ENCODE measurements at places on chromosomes 2 and 18.

GRCh38 chr2:70247364-70248180, 856 bp downstream of the TIA1 start:
- no peak for DNase-seq

DNA sequence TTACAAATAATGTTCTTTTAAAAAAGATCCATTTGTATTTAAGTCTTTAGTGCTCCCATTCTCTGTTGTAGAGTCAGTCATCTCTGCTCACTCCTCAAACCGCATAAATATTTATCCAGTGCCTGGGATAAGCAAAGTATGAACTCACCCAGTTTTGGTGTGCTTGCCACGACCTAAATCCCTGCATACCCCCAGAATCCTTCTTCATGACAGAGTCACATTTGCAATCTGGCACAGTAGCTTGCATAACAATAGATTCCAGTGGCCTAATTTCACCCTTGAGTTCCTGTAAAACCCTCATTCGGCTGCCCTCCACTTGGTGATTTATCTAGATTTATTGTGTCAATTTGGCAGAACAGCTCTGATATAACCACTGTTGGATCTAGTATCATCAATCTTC, 92.9 kb downstream of the DTNA start:
- no peak for DNase-seq

GRCh38 chr2:144026753-144027152, 493.2 kb downstream of the ZEB2 start:
- no peak for DNase-seq

- no peak for DNase-seq
These were observed 59.0 kb downstream of the PDK1 start for GRCh38 chr2:172614932-172615331.

DNA sequence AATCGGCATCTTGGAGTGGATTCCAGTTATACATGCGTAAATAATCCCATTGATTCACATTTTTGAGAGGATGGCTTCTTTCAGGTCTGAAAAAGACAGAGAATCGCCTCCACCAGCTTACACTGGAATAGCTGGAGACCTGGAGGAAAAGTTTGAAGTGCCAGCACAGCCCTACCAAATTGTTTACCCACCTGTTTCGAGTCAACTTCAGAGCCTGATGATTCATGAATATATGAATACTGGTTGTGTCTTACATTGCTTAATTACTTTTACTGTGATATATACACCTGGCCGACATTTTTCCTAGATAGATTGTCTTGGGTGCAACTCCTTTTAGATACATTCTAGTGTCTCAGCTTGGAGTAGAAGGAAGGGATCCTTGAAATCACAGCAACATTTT, 335 bp upstream of the NCKAP5 start:
- DNase-seq, result no peak

DNA sequence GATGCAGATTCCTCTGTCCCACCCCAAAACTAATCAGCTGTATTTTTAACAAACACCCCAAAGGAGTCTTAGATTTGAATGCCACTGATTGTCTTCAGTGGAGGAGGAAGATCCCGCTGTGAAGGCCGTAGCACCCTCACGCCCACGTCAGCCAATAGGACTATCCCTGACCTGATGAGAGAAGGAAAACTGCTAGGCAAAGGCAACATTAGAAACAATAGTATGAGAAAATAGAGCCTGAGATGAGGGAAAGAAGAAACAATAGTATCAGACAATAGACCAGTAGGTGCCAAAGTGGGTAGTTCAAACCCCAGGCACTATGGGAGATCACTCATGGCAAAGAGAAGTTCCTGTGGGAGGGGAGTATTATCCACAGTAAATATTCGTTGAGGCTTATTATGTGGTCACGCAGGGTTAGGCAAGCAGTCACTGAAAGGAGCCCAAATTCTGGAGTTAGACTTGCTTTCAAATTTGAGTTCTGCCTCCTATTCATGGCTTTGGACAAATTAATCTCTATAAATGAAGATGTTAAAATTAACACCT, 2.8 kb downstream of the PCBP1 start:
- no peak for DNase-seq

DNA sequence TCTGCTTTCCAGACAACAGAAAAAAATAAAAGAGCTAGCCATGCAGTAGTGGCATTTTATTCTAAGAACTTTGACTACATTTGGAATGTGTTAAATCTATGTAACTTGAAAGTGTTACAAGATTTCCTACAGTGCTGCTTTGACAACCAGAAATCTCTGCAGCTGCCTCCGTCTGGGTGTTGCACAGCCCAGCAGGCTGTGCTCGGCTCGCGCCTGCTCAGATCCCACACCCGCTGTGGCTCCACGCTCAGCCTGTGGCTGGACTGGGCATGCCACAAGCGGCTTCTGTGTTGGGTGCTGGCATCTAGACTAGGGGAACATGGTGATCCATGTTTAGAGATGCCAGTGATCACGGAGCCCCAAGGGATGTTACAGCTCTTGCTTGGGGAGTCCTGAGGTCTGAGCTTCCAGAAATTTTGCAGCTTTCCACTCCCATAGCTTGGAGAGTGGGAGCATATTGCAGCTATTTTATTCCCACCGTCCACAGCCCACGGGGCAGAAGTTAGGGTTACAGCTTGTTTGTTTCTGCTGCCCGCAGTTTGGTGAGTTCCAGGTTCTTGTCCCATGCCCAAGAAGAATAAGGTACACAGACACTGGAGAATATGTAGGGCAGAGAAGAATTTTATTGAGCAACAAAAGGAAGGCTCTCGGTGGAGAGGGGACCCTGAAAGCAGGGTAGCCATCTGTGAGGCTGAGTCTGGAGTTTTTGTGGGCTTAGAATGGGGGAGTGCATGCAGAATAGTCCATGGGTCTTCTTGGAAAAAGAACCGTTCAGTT, 44.1 kb downstream of the FAM171B start:
- no peak for DNase-seq

GRCh38 chr2:134574611-134575330, 144.0 kb downstream of the TMEM163 start:
- no peak for DNase-seq

DNA sequence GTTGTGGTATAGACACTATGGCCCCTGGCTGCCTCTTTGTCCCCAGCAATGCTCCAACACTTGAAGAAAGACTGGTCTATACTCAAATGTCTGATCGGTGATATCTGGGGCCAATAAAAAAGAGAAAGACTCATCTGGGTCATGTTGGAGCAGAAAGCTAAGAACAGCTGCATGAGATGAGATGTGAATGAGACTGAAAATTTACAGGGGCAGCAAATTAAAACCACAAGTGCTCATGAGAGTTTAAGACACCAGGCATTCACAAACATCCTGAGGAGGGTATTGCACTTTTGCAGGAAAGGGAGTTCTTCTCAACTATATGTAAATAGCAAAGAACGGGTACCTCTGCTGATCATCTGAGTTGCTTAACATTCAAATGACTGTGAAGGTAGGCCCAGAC, 36.3 kb downstream of the MAIP1 start:
- no peak for DNase-seq

- DNase-seq, result no peak
These were observed 615.5 kb upstream of the SETBP1 start for GRCh38 chr18:44065206-44065605.

DNA sequence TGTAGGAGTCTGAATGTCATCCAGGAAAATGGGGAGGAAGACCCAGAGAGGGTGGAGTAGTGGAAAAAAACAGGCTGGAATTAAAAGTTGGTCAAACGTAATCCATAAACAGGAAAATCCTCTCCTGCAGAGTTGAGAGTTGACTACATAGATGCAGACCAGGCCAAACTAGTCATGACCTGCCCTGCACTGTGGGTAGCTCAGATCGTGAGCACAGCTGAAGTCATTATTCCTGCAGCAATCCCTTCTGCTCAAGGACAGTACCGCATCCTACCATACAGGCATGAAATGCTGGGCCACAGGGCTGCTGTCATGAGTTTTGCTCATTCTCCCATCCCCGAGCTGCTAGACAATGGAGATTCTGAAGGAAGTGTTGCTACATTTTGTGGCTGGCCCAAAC, 352.2 kb downstream of the EN1 start:
- no peak for DNase-seq

DNA sequence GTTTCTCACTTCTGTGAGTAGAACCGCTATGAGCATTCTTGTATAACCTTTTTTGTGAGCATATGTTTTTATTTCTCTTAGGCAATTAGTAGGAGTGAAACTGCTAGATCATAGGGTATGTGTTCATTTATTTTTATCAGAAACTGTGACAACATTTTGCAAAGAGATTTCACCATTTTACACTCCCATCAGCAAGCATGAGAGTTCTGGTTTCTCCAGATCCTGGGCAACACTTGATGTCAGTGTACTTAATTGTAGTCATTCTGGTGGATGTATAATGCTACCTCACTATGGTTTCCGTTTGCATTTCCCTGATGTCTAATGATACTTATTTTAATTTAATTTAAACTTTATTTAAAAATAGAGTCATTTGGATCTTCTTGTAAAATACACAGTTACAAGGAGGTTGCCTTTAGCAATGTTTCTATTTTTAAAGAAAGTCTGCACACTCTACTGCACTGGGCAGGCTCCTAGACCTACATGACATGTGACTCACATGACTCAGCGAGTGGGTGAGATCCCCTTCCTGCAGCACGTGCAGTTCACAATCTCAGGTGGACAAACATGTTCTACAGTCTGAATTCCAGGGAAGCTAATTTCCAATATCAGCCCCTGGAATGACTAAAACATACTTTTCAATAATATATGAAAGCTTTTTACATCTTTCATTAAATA, 127.0 kb upstream of the BCL2L11 start:
- no peak for DNase-seq
